Posterior cingulate gyrus (tissue), 11 donors: ENCODE measurements at places on chromosomes 11 and 22.

- no peak for DNase-seq
Observed at GRCh38 chr11:86161336-86161735, 83.2 kb upstream of the EED start.

DNA sequence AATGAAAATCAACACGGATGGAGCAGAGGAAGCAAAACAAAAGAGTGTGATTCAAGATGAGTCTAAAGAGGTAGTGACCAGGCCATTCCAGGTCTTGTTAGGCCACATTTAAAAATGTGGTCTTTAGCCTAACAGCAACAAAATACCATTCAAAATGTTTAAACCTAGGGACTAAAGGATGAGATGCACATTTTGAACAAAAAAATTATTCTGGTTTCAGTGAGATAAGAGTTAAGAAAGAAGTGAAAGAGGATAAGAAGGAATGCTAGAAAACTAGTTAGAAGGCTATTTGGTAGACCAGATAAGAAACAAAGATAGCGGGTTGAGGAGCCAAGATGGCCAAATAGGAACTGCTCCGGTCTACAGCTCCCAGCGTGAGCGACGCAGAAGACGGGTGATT, 85.2 kb downstream of the CWF19L2 start:
- no peak for DNase-seq

DNA sequence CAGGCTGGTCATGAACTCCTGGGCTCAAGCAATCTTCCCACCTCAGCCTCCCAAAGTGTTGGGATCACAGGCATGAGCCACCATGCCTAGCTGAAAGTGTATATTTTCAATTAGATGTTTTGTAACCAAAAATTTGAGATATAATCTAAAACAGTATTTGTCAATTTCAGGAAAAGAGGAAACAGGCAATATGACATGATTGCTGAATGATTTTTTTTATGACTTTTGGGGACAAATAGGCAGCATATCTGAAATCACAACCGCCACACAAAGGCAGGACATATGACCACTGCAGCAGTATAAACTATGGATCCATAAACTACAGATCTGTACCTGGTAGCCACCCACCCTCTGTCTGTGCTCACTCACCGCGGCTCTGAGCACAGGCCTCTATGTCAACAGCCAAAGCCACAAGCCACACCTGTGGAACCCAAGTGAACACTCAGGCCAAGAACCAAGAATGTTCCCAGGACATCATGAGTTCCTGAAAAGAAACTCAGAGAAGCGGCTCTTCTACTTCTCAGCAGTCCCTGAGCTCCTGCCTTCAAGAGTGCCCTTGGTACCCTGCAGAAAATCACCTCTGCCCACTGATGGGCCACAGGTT, 22.5 kb downstream of the PISD start:
- DNase-seq, result no peak

GRCh38 chr11:1998290-1998689, 648 bp upstream of the H19 start:
- no peak for DNase-seq

DNA sequence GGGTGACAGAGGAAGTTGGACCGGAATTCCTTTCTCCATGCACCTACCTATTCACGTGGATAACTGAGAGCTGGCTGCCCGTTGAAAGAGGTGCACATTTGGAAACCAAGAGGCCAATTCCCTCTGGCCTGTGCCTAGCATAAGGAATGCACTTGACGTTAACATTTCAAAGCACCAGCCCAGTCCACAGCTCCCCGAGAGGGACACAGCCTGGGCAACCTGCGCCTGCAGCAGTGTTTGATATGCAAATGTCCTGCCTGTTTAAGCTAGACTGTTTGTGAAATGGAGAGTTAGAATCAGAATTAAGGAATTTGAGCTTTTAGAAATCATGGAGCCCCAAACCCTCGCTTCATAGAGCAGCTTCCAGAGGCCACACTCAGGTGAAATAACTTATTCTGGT, 126.1 kb downstream of the DSCAML1 start:
- no peak for DNase-seq

GRCh38 chr11:18490319-18490718, 34.7 kb downstream of the LDHAL6A start:
- no peak for DNase-seq

- no peak for DNase-seq
Observed at GRCh38 chr22:16969508-16970327, 38.3 kb downstream of the GAB4 start.

- no peak for DNase-seq
Observed at GRCh38 chr22:32222991-32223390, 18.1 kb upstream of the RFPL2 start.

- no peak for DNase-seq
Observed at GRCh38 chr11:119483881-119484371, 61.0 kb upstream of the THY1 start.

- DNase-seq, result peak; percentile 15
Observed at GRCh38 chr11:1233351-1234053, 10.6 kb downstream of the MUC5B start.

DNA sequence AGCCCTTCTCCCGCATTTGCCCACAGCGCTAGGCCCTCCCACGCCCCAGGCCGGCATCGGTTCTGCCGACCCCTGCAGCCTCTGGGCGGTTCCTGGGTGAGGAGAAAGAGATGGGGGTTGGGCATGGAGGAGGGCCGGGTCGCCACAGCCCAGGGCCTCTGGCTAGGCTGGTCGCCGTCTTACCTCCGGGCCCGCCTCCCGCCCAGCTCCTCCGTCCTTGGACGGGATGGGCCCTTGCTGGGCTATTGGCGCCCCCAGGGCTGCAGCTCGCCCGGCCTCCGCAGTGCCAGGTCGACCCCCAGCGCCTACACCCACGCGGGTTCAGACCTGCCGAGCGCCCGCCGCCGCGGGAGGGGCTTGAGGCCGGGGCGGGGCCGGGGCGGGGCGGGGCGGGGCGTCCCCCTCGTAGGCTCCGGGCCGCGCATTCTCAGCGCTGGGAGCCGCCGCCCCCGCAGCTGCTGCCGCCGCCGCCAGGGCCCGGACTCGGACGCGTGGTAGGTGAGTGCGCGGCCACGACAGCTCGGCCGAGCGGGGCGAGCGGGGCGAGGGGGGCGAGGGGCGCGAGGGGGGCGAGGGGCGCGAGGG, at the start of gene CD151:
Gene CD151 (plus strand): TSS at position 424 of the 585 bp plus-strand sequence. CDS start 3,118 bp downstream, outside the sequence.
- no peak for DNase-seq

DNA sequence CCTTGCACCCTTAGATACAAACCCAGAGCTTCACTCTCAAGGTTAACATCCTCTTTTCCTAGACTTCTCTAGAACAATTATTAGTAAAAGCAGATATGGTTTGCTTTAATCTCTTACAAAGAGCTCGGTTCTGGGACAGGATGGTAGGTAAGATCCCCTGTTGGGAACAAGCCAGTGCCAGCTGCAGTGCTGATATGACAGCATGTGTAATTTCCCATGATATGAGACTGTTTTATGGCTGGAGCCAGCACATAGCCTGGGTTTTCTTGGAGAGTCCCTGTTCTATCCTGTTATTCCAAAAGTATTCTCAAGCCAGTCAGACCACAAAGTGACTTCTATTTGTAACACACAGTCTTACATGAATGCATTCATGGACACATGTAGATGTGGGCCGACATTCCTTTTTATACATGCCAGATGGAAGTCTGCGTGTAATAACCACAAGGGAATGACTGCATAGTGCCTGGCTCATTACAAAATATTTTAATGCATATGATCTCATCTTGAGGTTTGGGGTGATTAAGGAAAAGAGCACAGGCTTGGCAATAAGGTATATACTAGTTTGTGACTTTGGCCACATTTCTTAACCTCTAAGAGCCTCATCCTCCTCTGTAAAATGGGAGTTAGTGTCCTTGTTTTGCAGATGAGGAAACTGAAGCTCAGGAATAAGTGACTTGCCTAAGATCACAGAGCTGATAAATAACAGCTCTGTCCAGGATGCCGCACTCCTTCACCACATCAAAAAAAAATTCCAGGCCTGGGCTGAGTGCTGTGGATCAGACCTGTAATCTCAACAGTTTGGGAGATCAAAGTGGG, 21.8 kb downstream of the CLMP start:
- no peak for DNase-seq

DNA sequence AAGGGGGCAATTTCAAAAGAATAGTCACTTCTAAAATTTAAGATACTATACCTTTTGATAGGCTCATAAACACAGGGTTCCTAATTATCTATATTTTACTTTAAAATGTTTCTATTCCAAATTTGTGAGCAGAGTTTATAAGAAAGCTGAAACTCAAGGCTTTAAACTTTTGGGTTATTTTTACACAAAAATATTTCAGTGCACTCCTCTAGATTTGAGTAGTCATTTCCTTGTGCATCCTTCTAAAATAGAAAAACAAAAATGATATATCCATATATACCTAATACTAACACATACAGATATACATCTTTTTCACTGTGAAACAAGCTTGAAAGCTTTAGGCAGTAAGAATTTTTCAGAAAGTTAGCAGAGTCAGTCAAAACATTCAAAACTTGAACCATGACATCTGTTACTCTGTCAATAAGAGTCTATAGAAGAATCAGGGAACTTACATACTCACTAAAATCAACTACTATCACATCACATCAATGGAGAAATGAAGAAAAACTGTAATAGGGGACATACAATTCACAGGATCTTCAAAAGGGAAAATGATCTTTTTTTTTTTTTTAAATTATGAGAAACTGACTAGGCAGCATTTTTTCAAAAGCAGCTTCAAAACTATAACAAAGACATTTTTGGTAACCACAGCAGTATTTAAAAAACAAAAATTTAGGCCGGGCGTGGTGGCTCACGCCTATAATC, 5.1 kb downstream of the PHF21A start:
- no peak for DNase-seq

DNA sequence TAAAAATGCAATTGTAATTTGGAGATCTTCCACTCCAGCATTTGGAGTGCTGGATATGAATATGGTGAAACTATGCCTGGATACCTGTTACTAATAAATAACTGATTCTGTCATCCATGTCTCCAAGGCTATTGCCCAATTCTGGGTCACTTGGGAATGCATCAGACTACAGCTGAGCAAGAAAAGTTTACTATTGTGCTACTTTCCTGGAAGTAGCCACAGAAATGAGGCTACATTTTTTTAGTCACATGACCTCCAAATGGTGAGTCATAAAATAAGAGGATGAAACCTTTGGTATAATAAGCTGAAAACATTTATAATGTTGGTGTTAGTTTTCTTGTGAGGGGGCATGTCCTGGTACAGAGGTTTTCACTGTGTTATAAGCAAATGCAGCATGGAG, 44.4 kb downstream of the DCDC1 start:
- no peak for DNase-seq

GRCh38 chr11:93984936-93985335, 36.2 kb upstream of the HEPHL1 start:
- DNase-seq, result no peak

DNA sequence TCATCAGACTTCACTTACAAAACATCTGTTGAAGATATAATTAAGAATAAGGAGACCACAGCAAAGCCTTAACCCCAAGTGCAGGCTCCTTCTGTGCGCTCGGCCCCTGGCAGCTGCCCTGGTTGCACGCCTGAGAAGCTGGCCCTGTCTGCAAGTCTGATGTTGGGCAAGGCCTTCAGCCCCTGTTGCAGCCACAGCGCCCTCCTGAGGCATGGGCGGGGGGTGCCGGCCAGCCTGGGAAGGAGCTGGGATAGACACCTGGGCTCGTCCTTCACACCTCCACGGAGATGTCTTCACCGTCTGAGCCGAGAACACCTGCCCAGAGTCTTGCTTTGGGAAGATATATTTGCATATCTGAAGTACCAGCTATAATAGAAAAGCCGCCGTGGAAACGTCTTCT, 104.1 kb downstream of the MPPED1 start:
- DNase-seq, result no peak
